Calu3 (cell line): ENCODE measurements at places on chromosomes 1 and 21. TPM values are rescaled to one million over a fixed set of nuclear protein-coding genes. Genes with fewer than 3 reads are reported as not detected.
A peak's percentile ranks its signal among the peaks of the same experiment; 100 is the strongest.

The LCE2B gene
- not detected in 2 replicates for total RNA-seq

GRCh38 chr1:206685769-206686477, 1.2 kb downstream of the MAPKAPK2 start:
- peaks cover 45% of the 10 kb centered on the region for H3K4me1 ChIP-seq
- peak; percentile 61 for DNase-seq
- peaks cover 26% of the 10 kb centered on the region for H3K36me3 ChIP-seq

- peak; percentile 65 for DNase-seq
- H3K27ac ChIP-seq = peak overlapping the region; percentile 61
- H3K36me3 ChIP-seq = peaks cover 28% of the 10 kb centered on the region
Measured at GRCh38 chr1:28601696-28602095, 9.6 kb downstream of the RAB42 start.

GRCh38 chr1:215865060-215865459, 298.0 kb downstream of the KCTD3 start:
- no peak for DNase-seq
- no peak overlapping the region for H3K27ac ChIP-seq
- H3K4me3 ChIP-seq = no peak overlapping the region

DNA sequence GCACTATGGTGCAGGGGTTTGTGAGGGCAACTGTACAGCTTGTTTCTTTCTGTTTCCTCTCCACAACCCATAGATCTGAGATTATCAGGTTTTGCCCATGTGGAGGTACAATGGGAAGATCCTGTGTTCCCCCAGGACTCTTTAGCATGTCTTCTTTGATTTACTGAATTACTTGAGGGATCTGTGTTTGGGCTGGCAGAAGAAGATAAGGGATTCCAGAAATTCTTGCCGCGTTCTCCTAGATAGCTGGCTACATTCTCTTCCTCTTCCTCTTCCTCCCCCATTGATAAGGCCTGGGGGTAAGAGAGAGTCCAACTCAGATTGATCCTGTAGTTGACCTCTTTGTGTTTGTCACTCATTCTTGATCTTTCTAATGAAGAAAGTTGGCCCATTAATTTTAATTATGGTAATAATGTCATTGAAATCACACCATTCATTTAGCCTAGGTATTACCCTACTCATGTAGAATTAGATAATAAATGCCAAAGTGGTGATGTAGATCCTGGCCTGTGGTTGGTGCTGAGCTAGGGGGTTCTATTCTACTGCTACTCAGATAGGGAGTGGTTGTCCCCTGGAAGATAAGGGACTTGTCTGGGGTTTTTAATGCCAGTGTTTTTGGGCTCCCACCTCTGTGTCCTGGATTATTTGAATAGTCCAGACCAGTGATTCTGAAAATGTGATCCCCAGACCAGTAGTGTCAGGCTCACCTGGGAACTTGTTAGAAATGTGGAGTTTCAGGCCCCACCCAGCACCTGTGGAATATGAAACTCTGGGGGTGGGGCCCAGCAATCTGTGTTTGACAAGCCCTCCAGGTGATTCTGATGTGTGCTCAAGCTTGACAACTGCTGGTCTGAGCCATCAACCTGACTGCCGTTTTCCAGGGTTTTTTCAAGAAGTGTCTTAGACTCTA, 122.2 kb downstream of the NOS1AP start:
- H3K27me3 ChIP-seq = no peaks in the 10 kb centered on the region
- H3K4me1 ChIP-seq = peaks cover 29% of the 10 kb centered on the region
- H3K36me3 ChIP-seq = no peaks in the 10 kb centered on the region
- H3K27ac ChIP-seq = peak overlapping the region; percentile 59
- no peak overlapping the region for H3K4me3 ChIP-seq

- no peak overlapping the region for H3K27ac ChIP-seq
- DNase-seq = no peak
- H3K27me3 ChIP-seq = no peaks in the 10 kb centered on the region
- no peak overlapping the region for H3K4me3 ChIP-seq
- H3K36me3 ChIP-seq = no peaks in the 10 kb centered on the region
Measured at GRCh38 chr1:23103001-23103889, 65.4 kb downstream of the LUZP1 start.

GRCh38 chr21:31502537-31503143, 156.9 kb upstream of the SOD1 start:
- no peak for DNase-seq
- no peak overlapping the region for H3K27ac ChIP-seq
- H3K4me3 ChIP-seq = no peak overlapping the region
- no peaks in the 10 kb centered on the region for H3K27me3 ChIP-seq
- peaks cover 8% of the 10 kb centered on the region for H3K4me1 ChIP-seq

GRCh38 chr1:25461849-25462248, 31.2 kb downstream of the MACO1 start:
- no peaks in the 10 kb centered on the region for H3K4me1 ChIP-seq
- no peaks in the 10 kb centered on the region for H3K27me3 ChIP-seq
- no peaks in the 10 kb centered on the region for H3K36me3 ChIP-seq
- no peak overlapping the region for H3K4me3 ChIP-seq
- DNase-seq = no peak
- H3K27ac ChIP-seq = no peak overlapping the region

- no peak overlapping the region for H3K27ac ChIP-seq
- DNase-seq = no peak
- no peaks in the 10 kb centered on the region for H3K36me3 ChIP-seq
- no peak overlapping the region for H3K4me3 ChIP-seq
- no peaks in the 10 kb centered on the region for H3K27me3 ChIP-seq
Measured at GRCh38 chr1:198680174-198680875, 41.5 kb downstream of the PTPRC start.

- no peaks in the 10 kb centered on the region for H3K36me3 ChIP-seq
- no peak overlapping the region for H3K27ac ChIP-seq
- no peak for DNase-seq
- no peak overlapping the region for H3K4me3 ChIP-seq
- H3K4me1 ChIP-seq = no peaks in the 10 kb centered on the region
- no peaks in the 10 kb centered on the region for H3K27me3 ChIP-seq
Measured at GRCh38 chr1:152961226-152961891, 9.1 kb upstream of the SPRR4 start.

- DNase-seq = no peak
- peaks cover 16% of the 10 kb centered on the region for H3K27me3 ChIP-seq
- peaks cover 32% of the 10 kb centered on the region for H3K4me1 ChIP-seq
- no peak overlapping the region for H3K4me3 ChIP-seq
- no peaks in the 10 kb centered on the region for H3K36me3 ChIP-seq
- no peak overlapping the region for H3K27ac ChIP-seq
Measured at GRCh38 chr1:29969576-29969975, 733.3 kb downstream of the PTPRU start.

The TCHHL1 gene
- not detected in 2 replicates for total RNA-seq

DNA sequence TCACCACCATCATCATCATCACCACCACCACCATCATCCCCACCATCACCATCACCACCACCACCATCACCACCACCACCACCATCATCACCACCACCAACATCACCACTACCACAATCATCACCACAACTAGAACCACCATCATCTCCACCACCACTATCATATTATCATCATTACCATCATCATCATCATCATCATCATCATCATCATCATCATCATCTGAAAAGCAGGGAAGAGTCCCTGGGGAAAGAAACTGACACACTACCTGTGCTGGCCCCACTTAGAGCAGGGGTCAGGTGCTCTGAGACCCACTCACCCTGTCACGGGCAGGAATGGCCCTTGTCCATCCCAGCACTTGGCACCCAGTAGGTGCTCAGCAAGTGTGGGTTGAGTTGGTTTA, 104.9 kb upstream of the IFFO2 start:
- no peaks in the 10 kb centered on the region for H3K27me3 ChIP-seq
- peaks cover 5% of the 10 kb centered on the region for H3K36me3 ChIP-seq
- peak overlapping the region; percentile 80 for H3K27ac ChIP-seq

GRCh38 chr1:16326833-16327404, 25.4 kb downstream of the FBXO42 start:
- DNase-seq = no peak
- peak overlapping the region; percentile 40 for H3K27ac ChIP-seq
- H3K4me3 ChIP-seq = no peak overlapping the region
- no peaks in the 10 kb centered on the region for H3K27me3 ChIP-seq
- peaks cover 7% of the 10 kb centered on the region for H3K4me1 ChIP-seq

The LORICRIN gene
- total RNA-seq = not detected in 2 replicates

- peaks cover 11% of the 10 kb centered on the region for H3K4me1 ChIP-seq
- no peaks in the 10 kb centered on the region for H3K36me3 ChIP-seq
- no peak overlapping the region for H3K4me3 ChIP-seq
- no peak overlapping the region for H3K27ac ChIP-seq
- DNase-seq = no peak
Measured at GRCh38 chr1:172324086-172324485, 96.4 kb upstream of the C1orf105 start.

GRCh38 chr1:177701654-177702353, 268.1 kb downstream of the SEC16B start:
- peaks cover 38% of the 10 kb centered on the region for H3K27me3 ChIP-seq
- H3K27ac ChIP-seq = no peak overlapping the region
- no peaks in the 10 kb centered on the region for H3K36me3 ChIP-seq
- no peaks in the 10 kb centered on the region for H3K4me1 ChIP-seq
- H3K4me3 ChIP-seq = no peak overlapping the region

- H3K4me3 ChIP-seq = no peak overlapping the region
- peaks cover 32% of the 10 kb centered on the region for H3K4me1 ChIP-seq
- DNase-seq = no peak
- no peaks in the 10 kb centered on the region for H3K36me3 ChIP-seq
- H3K27me3 ChIP-seq = no peaks in the 10 kb centered on the region
Measured at GRCh38 chr1:87113313-87113712, 198.9 kb downstream of the HS2ST1 start.

The NPPA gene
- total RNA-seq = not detected in 2 replicates

DNA sequence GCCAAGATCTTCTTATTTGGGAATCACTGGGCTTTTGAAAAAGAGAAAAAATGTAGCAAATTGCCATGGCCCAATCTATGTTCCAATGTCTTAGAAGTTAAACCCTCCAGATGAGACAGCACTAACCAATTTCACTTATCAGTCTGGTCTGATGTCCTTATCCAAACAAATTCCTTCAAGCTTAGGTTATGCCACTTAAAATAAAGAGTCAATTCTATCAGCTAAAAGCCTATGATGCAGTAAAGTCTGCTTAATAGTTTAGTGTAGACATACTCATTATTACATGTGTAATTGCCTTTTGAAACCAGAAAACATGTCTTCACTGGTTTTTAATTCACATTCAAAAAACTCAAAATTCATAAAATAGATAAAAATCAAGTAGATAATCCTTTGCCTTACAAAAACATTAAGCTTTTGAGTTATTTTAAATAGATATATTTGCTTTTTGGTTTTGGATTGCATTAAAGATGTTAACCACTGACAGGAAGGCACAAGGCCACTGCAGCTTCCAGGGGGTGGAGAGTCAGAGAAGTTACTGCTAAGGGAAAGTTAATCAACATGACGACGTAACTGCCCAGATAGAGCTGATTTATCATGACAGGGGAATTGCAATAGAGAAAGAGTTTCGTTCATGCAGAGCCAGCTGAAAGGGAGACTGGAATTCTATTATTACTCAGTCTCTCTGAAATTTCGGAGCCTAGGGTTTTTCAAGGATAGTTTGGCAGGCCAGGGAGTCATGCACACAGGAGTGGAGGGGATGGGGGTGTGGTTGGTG, 106.1 kb downstream of the MAP3K21 start:
- no peaks in the 10 kb centered on the region for H3K4me1 ChIP-seq
- H3K4me3 ChIP-seq = no peak overlapping the region
- H3K27ac ChIP-seq = no peak overlapping the region

- H3K27me3 ChIP-seq = peaks cover 78% of the 10 kb centered on the region
- H3K4me3 ChIP-seq = no peak overlapping the region
- no peaks in the 10 kb centered on the region for H3K4me1 ChIP-seq
- H3K36me3 ChIP-seq = no peaks in the 10 kb centered on the region
- no peak overlapping the region for H3K27ac ChIP-seq
Measured at GRCh38 chr1:181493885-181494284, 10.6 kb downstream of the CACNA1E start.

The IL10 gene
- not detected in 2 replicates for total RNA-seq

DNA sequence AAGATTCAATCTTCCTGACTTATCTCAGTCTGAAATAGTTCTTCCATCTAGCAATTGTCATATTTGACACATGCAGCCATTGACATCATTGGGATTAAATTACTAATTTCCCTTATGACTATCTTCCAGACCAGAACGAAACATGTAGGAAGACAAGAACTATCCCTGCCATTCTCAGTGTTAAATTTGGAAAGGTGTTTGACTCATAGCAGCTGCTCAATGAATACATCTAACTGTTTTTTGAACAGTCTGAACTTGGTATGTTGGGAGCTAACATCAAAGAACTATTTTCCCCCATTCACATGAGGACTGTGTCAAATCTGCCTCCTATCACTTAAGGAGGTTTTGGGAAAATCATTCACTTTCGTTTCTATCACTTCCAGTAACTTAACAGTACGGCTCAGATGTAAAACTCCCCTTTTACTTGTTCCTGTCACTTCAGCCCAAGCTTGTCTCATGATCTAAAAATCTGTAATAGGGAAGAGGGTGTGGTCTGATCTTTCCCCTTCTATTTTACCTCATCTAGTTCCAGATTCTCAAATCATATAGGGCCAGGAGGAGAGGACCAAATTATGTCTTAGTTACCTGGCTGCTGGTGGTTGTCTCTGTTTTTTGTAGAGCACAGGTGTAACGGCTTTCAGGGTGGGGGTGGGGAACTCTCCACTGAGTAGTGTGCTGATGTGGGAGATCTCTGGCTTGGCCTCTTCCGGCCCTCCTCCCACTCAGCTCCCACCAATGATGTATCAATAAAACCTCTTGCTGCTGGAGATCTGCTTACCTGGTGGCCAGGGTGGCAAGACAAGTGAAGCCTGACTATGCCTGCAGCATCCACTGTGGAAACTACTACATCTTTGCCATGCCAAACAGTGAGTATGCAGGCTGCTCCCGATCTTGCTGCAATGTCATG, 26.2 kb upstream of the SLAMF1 start:
- peaks cover 29% of the 10 kb centered on the region for H3K27me3 ChIP-seq
- H3K27ac ChIP-seq = no peak overlapping the region
- H3K36me3 ChIP-seq = no peaks in the 10 kb centered on the region
- no peak overlapping the region for H3K4me3 ChIP-seq
- no peak for DNase-seq

GRCh38 chr1:154777154-154777553, 92.9 kb downstream of the KCNN3 start:
- no peaks in the 10 kb centered on the region for H3K36me3 ChIP-seq
- DNase-seq = no peak
- peaks cover 82% of the 10 kb centered on the region for H3K27me3 ChIP-seq
- no peak overlapping the region for H3K27ac ChIP-seq

The VSIG8 gene
- total RNA-seq = not detected in 2 replicates

DNA sequence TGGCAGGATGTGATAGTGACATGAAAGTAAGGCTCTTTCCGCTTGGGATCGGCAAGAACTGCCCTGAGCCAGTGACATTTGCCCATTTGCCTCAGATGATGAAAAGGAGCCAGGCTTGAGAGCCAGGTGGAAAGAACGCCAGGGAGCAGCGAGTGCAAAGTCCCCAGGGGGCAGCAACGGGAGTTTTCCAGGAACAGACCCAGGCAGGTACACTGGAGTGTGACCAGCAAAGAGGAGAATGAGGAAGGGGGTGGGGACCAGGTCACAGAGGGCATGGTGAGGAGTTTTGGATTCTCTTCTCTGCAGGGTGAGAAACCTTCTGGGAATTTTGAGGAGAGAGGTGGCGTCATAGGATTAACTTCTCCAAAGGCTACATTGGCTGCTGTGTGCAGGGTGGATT, 10.8 kb upstream of the ETS2 start:
- no peak overlapping the region for H3K4me3 ChIP-seq
- peaks cover 7% of the 10 kb centered on the region for H3K36me3 ChIP-seq
- DNase-seq = no peak
- peaks cover 47% of the 10 kb centered on the region for H3K4me1 ChIP-seq
